ENCODE measurements at places on chromosomes 4 and X. TPM values are rescaled to one million over a fixed set of nuclear protein-coding genes. Genes with fewer than 3 reads are reported as not detected.

- no peak overlapping the region for H3K4me3 ChIP-seq
- no peaks in the 10 kb centered on the region for H3K36me3 ChIP-seq
- no peaks in the 10 kb centered on the region for H3K27me3 ChIP-seq
- no peaks in the 10 kb centered on the region for H3K4me1 ChIP-seq
- H3K27ac ChIP-seq, result no peak overlapping the region
Measured at GRCh38 chr4:121277194-121278105, 103.4 kb downstream of the QRFPR start.

GRCh38 chrX:19907794-19908193, 20.4 kb upstream of the SH3KBP1 start:
- H3K36me3 ChIP-seq, result no peaks in the 10 kb centered on the region
- no peak overlapping the region for H3K27ac ChIP-seq
- no peaks in the 10 kb centered on the region for H3K4me1 ChIP-seq
- no peak overlapping the region for H3K4me3 ChIP-seq
- H3K27me3 ChIP-seq, result no peaks in the 10 kb centered on the region

DNA sequence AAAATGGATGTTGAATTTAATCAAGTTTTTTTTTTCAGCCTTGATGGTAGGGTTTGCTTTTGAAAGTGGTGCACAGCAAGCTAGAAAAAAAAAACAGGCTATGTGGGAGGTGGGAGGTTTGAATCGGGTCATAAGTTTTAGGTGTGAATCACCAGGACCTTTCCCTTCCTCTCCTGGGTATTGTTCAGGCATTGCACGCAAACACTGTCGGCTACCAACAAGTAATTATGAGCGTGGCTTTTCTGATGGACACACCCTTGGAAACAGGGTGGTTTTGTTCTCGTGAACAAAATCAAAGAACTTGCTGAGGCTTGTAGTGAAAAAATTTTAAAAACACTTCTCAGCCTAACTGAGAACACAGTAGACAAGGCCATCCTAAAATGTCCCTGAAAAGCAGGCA, 18.1 kb downstream of the PIR start:
- no peaks in the 10 kb centered on the region for H3K4me1 ChIP-seq
- H3K4me3 ChIP-seq, result no peak overlapping the region
- H3K27ac ChIP-seq, result no peak overlapping the region
- no peak for DNase-seq

GRCh38 chr4:82680834-82681233, 117.8 kb downstream of the SCD5 start:
- no peaks in the 10 kb centered on the region for H3K4me1 ChIP-seq
- no peak for DNase-seq
- H3K36me3 ChIP-seq, result no peaks in the 10 kb centered on the region
- H3K4me3 ChIP-seq, result no peak overlapping the region
- no peaks in the 10 kb centered on the region for H3K27me3 ChIP-seq

DNA sequence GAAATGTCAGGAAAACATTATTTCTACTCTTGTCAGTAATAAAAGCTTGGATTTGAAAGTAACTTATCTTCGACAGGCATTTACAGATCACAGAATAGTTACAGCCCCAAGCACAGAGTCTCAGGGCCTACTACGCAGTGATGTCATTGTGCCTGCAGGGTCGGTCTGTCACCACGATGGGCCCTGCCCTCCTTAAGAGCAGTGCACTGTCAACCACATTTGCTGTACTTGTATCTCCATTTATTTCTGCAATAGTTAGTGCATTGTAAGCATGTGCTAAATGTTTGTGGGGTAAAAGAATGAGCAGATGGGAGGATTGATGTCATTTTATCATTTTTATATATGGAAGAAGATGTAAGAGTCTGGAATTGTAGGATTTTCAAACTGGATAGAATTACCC, 13.6 kb upstream of the CCKAR start:
- no peak overlapping the region for H3K27ac ChIP-seq
- no peak overlapping the region for H3K4me3 ChIP-seq
- H3K36me3 ChIP-seq, result no peaks in the 10 kb centered on the region
- H3K27me3 ChIP-seq, result no peaks in the 10 kb centered on the region

GRCh38 chr4:31408121-31408520, 688.0 kb downstream of the PCDH7 start:
- H3K4me1 ChIP-seq, result no peaks in the 10 kb centered on the region
- DNase-seq, result no peak
- no peaks in the 10 kb centered on the region for H3K27me3 ChIP-seq
- no peaks in the 10 kb centered on the region for H3K36me3 ChIP-seq

DNA sequence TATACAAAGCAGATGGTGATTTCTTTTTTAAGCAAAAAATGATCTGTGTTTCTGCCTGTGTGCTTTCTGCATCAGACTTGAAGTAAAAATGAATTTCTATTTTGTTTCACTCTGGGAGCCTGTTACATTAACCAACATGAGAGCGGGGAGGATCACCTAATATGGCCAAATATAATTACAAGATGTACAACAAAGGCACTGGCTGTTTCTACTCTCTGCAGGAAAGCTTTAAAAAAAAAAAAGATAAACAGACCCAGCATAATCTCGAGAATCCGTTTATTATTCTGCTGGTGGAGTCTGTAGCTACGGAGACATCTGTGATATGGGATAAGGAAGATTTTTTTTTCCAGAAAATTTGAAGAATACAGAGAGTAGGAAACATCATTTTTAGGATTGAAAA, 103.6 kb downstream of the COMMD8 start:
- H3K27ac ChIP-seq, result no peak overlapping the region
- DNase-seq, result no peak
- H3K27me3 ChIP-seq, result no peaks in the 10 kb centered on the region
- no peaks in the 10 kb centered on the region for H3K36me3 ChIP-seq
- no peaks in the 10 kb centered on the region for H3K4me1 ChIP-seq

DNA sequence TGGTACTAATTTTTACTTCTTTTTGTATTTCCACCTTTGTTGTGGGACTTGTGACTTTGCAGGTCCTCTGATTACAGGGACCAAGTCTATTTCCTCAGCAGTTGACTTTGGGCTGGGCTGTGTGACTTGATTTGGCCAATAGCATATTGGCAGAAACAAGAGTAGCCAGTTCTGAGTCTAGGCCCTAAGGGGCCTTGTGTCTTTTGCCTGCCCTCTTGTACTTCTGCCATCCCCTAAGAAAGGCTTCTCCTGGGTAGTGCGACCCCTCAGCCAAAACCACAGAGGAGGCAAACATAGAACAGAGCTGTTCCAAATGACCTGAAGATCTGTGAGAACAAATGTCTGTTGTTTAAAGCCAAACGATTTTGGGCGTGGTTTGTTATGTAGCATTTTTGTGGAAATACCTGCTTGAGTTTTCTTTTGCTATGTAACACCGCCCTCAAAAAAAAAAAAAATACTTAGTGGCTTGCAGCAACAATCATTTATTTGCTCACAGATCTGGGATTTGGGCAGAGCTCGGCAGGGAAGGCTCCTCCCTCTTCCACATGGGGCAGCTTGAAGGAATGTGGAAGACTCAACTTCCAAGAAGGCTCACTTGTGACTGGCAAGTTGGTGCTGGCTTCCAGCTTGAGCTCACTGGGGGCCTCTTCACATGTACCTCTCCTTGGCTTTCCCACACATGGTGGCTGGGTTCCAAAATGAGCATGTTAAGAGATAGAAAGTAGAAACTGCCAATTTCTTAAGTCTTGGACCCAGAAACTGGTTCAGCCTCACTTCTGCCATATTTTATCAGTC, 423.0 kb upstream of the CNKSR2 start:
- no peaks in the 10 kb centered on the region for H3K4me1 ChIP-seq
- H3K27ac ChIP-seq, result no peak overlapping the region
- H3K27me3 ChIP-seq, result no peaks in the 10 kb centered on the region
- DNase-seq, result no peak
- H3K4me3 ChIP-seq, result no peak overlapping the region
- H3K36me3 ChIP-seq, result no peaks in the 10 kb centered on the region

DNA sequence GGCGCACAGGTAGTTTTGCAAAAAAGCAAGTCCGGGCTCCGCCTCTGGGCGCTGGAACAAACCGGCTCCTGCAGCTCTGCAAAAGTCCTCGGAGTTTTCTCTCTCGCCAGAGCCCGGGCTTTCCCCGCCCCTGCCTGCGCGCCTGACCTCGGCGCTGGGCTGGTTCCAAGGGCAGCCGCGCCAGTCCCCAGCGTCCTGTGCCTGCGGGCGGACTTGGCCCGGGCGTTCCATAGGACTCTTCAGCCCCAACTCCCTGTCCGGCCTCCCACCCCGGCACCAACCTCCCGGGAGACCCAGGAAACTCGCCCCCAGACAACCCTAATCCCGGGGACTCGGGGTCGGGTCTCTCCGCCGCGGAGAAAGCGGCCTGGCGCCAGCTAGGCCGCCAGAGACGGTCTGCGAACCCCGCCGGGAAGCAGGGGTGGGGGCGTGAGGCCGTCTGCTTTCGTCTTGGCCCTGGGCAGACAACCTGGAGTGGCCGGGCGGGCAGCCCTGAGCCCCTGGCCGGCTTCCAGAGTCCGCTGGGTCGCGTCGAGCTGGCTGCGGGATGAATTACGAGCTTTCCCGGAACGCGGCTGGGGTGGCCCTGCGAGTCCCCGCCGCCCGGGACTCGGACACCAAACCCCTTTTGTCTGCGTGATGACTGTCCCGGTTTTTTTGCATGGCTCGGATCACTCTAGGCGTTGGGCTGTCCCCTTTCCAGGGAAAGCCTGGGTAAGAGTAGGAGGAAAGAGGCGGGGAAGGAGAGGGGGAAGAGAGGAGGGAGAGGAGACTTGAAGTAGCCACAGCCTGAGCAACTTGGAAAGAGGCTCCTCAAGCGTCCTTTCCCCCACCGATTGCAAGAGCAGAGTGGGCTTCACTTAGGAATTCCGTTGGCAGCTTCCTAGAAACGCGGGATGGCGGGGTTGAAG, 916 bp downstream of the MXRA5 start:
- H3K36me3 ChIP-seq, result no peaks in the 10 kb centered on the region
- peak overlapping the region; percentile 2 for H3K4me3 ChIP-seq
- H3K27me3 ChIP-seq, result peaks cover 31% of the 10 kb centered on the region
- H3K4me1 ChIP-seq, result no peaks in the 10 kb centered on the region
- H3K27ac ChIP-seq, result peak overlapping the region; percentile 70
- DNase-seq, result peak; percentile 76

DNA sequence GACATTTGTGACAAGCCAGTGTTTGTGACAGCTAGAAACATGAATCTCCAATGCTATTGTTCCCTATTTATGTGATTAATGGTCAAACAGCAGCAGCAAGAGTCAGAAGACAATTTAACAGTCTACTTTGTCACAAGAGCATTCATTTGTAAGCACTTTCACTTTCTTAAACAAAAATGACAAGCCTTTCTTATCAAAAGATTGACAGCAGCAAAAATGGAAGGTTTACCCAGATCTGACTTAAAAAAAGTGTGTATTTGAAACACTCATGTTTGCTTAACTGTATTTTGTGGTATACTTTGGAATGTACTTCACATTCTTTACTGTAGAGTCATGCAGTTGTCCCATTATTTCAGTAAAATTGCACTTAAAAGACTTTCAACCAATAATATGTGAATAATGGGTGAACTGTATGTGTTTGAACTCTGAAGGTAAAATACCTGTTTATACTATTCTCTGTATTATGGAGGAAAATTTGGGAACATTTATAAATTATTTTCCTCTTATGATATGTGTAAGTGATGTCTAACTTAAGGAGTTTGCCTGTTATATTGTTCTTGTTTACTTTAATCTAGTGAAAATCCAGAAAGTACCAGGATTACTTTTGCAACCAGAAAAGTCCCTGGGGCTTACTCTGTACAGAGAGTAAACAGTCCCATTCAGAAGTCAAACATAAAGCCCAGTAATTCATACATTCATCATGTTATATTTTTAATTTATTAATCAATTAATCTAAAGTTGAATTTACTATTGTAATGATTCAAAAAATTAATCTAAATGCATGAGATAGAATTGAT, 314.9 kb upstream of the TRAM1L1 start:
- no peak overlapping the region for H3K4me3 ChIP-seq
- no peaks in the 10 kb centered on the region for H3K27me3 ChIP-seq
- H3K36me3 ChIP-seq, result no peaks in the 10 kb centered on the region
- no peak overlapping the region for H3K27ac ChIP-seq
- DNase-seq, result no peak

GRCh38 chr4:118760493-118760892, 75.3 kb downstream of the METTL14 start:
- no peak for DNase-seq
- peaks cover 76% of the 10 kb centered on the region for H3K36me3 ChIP-seq
- no peak overlapping the region for H3K4me3 ChIP-seq
- no peaks in the 10 kb centered on the region for H3K27me3 ChIP-seq
- peaks cover 49% of the 10 kb centered on the region for H3K4me1 ChIP-seq

GRCh38 chr4:101238706-101239105, 108.6 kb downstream of the PPP3CA start:
- H3K36me3 ChIP-seq, result no peaks in the 10 kb centered on the region
- no peak for DNase-seq
- no peak overlapping the region for H3K27ac ChIP-seq
- H3K4me3 ChIP-seq, result no peak overlapping the region
- H3K27me3 ChIP-seq, result no peaks in the 10 kb centered on the region

- no peak for DNase-seq
- no peak overlapping the region for H3K27ac ChIP-seq
- H3K4me1 ChIP-seq, result no peaks in the 10 kb centered on the region
- no peaks in the 10 kb centered on the region for H3K27me3 ChIP-seq
- H3K36me3 ChIP-seq, result no peaks in the 10 kb centered on the region
Measured at GRCh38 chr4:117801756-117802155, 232.5 kb upstream of the NDST3 start.

The PPEF2 gene
- total RNA-seq, result not detected

The CCNA2 gene
- 6.0 TPM for total RNA-seq

The ZDHHC15 gene
- total RNA-seq, result 2.1 TPM

The STARD8 gene
- total RNA-seq, result 28.7 TPM

All from spleen (tissue), 13 donors.